Fibroblast of the aortic adventitia (primary cell): ENCODE measurements at places on chromosomes 2 and 18. TPM values are rescaled to one million over a fixed set of nuclear protein-coding genes. Genes with fewer than 3 reads are reported as not detected.

The IKZF2 gene
- 11.3 and 13.6 TPM in 2 replicates for total RNA-seq

The CNDP2 gene
- total RNA-seq: 38.0 and 75.6 TPM in 2 replicates

The MOGAT1 gene
- total RNA-seq: not detected in 2 replicates

DNA sequence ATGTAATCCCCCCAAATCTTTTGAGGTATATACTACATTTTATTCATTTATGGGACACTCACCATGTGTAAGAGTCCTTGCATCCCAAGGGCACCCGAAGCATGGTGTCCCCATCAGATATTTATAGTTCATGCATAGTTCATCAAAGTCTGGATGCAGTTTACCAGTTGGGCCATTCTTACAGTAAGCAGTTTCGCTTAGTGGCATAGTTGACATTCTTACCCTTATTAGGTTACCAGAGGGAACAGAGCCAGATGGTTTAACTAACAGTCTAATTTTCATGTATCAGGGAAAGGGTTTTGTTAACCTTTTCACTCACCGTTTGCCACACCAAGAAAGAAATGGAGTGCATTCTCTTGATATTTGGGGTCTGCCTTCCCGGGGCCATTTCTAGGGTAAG lies 7.1 kb downstream of the ZNF407 start:
- DNase-seq: peak; percentile 32

DNA sequence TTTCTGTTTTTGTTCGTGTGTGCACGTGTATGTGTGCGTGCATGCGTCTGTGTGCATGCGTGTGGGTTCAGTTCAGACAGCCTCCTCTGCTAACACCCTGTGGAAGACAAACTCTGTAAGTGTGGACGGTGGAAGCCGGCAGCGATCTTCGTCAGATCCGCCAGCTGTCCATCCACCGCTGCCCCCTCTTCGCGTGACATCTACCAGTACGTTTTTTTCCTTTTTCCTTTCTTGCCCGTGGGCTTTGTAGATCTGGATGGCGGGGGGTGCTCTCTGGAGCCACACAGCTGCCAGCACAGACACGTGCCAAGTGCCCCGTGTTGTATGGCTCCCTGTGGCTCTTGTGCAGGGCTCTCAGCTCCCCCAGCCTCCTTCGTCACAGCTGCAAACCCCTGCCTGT lies 32.3 kb downstream of the ITGB1BP1 start:
- DNase-seq: no peak

- DNase-seq: no peak
Measured at GRCh38 chr2:230520061-230520874, 104.3 kb downstream of the SP100 start.

The RAB6C gene
- not detected in 2 replicates for total RNA-seq

DNA sequence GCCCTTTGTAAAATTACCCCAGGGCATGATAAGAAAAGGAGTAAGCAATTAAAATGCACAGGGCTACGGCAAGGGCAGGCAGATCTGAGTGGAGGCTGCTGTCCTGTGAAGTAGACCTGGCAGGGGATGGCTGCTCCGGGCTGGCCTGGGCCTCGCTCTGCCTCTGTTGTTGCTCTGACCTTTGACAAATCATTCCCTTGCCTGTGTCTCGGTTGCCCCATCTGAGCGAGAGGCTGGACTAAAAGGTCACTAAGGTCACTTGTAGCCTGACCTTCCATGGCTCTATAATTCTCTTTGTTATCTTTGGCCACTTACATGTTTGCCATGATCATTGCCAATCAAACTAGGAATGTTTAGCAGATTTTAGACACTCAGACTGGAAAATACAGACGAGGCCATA lies 118.1 kb downstream of the KLHL29 start:
- DNase-seq: no peak

GRCh38 chr2:219078126-219078525 lies 17.4 kb upstream of the IHH start:
- no peak for DNase-seq
